CD4-positive, alpha-beta T cell treated with Interleukin-17A for 1 hour (primary cell): ENCODE measurements at places on chromosomes 13 and 19.
A peak's percentile ranks its signal among the peaks of the same experiment; 100 is the strongest.

DNA sequence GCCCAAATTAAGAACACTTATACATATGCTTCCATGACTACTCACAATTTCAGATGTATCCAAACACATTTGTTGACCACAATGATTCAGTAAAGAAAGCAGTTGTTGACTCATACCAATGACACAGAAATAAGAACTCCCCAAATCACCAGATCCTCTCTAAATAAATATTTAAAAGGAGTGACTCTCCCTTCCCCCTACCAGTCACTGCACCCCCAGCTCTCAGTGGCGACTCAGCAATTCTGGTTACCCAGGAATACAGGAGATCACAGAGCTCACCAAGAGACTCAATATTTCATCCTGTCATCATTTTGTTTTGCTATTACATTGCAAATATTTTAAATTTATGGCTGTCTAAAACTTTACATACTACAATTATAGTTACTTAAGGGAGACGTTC lies 131.5 kb downstream of the RGCC start:
- DNase-seq = no peak

DNA sequence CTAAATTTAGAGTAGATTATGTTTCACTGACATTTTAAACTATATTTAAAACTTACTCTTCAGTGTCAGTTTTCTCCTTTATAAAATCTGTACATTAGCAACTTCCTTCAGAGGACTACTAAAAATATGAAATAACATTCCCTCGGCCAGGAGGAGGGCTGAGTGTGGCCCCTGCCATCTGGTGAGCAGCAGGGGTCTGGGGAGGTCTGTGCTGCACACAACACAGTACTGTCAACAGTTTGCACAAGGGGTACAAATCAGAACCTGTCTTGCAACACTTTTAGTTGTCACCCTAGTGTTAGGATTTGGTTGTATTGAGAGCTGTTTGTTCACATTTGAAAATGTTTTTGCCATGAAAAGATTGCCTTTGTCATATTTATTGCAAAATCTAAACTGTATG lies 48.9 kb downstream of the TPP2 start:
- DNase-seq = no peak

DNA sequence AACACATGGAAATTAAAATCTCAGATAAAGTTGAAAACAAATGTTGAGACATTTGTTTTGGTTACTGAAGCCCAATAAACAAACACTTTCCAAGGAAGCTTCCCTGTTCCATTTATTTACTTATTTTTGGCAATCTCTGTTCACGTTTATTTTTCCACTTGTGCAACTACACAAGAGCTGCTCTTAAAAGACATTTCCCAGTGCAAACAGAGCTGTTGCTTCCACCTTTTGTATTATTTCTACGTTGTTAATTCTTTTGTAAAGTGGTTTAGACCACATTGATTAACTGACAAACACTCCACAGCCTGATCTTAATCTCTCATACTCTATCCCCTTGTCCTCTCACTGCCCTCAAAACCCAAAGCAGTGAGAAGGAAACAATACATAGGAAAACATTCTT lies 757.6 kb downstream of the LIG4 start:
- DNase-seq = no peak

DNA sequence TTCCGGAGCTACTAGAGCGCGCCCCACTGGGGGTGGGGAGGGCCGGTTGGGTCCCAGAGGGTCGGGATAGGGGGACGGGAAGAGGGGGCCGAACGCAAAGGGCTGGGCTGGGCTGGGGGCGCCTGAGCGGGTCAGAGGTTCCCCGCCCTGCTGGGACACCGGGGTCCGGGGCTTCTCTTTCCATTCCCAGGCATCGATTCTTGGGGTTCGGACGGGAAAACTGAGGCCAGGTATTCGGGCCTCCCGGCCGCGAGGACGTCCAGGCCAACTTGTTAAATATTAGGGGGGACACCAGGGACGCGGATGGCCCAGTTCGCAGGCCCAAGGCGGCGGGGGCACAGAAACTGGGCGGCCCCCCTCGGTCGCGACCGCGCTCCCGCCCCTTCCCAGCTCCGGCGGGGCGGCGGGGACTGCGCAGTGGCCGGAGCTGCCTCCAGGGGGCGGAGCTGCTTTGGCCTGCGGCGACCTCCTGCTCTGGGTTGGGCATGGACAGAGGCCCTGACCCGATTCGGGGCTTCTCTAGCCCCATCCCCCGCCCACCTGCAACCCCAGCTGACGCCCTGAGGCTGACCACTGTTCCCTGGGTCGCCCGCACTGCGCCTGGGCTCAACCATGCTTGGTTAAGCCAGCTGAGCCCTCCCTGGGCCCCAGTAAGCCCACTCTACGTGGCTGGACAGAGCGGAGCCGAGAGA lies 1.2 kb upstream of the KLF16 start:
- DNase-seq = peak; percentile 68

DNA sequence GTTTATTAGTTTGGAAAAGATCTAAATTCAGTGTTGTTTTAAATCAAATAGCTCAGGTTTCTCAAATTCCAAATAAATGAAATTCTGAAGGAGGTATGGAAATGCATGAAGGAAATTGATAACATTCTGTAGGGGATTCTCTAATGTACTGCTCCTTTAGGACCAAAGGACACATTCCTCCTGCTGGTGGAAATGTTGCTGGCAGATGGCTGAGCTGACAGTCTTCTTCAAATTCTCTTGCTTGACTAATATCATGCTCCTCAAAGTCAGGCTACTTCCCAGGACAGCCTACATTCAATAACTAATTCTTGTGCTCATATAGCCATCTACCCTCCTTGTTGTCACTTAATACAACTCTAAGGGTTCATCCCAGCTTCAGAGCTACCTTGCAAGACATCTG lies 1118.5 kb downstream of the PCDH9 start:
- DNase-seq = no peak

DNA sequence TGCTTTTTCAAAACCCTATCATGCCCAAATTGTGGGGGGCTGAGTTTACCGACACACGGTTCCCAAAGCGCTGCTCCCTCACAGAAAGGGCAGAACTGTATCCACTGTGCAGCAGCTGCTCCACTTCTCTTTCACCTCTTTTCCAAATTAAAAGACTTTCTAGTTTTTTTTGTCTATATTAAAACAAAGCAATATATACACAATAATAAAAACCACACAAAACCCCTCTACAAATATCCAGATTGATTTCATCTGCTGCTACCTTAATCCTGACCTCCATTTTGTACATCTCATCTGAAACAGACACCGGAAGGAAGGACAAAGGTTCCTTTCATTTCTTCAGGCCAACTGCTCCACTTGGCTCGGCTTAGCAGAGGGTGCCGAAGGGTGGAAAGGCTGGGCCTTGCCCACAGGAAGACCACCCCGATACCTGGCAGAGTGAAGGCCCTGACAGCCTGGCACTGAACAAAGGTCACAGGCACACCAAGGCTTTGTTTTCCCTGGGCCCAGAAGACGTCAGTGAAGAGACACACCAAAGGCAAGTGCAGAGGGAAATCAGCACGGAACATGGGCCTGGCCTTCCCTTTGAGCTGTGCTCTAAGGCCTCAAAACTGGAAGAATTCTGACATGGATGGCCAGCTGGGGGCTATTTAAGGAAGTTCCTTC lies 71.6 kb downstream of the LATS2 start:
- no peak for DNase-seq

DNA sequence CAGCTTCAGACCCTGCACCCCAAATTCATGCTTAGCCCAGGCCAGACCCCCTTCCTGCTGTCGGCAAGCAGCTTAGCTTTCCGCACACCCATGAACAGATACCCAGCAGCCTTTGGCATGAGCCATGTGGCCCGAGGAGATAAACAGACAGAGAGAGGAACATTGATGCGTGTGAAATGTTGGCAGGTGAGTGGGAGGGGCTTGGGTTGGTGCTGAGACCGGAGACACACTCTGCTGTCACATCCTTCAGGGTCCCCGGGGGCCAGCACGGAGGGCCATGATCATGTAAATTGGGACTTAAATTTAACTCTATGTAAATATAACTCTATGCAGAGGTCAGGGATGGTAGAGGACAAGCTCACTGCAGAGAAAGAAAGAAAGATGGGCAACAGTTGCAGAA lies 1.5 kb downstream of the CD22 start:
- DNase-seq = no peak

DNA sequence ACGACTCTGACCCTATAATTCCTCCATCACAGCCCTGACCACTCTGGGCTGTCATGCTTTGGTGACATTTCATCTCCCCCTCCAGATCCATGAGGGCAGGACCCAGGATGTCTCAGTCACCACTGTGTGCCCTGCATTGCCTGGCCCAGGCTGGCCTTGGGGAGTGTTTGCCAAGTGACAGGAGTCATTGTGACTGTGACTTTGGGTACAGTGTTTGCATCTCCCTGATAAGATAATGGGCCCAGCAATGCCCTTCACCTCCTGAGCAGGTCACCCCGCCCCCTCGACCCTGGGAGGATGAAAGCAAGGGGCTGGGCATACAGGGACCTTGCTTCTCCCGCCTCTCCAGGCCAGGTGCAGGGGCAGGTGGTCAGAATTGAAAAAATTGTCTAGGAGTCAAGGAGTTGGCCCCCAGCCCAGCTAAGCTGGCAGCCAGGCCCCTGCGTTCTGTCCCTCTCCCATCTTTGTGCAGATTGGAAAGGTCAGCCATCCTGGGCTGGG lies 5.9 kb upstream of the ATP4A start:
- no peak for DNase-seq

DNA sequence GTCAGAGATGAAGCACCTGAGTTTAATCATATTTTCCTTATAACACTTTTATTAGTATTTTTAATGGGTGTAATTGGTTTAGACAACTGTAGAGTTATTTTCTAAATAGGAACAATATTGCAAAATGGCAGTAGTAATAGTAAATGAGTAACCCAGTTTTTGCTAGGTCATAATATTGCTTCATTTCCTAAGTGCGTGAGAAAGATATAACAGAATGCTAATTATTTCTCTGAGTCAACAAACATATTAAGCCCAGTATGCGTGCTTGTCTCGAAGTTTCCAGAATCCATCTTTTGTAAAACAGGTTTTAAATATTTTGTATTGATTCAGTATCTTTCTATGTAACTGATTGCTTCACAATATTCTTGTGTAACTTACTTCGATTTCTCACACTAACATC lies 315.3 kb downstream of the MYO16 start:
- no peak for DNase-seq

GRCh38 chr13:41701676-41702075 lies 244.3 kb downstream of the RGCC start:
- DNase-seq = no peak

DNA sequence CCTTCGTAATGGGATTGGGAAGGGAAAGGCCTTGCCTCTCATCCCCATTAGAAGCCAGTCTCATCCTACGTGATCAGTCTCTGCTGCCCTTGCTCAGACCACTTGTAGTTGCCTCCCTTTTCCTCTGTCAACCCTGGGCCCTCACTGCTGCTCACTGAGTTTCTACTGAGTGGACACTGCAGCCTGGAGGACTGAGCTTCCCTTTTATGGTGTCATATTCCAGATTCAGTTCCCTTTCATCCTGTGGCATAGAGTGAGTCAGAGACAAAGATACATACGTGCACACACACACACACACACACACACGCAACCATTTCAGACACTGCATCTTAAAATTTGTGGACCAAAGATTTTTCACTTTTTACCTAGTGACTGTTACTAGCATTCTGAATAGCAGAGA lies 56.6 kb downstream of the COG3 start:
- no peak for DNase-seq

GRCh38 chr13:76512721-76513145 lies 373.5 kb downstream of the KCTD12 start:
- DNase-seq = no peak

DNA sequence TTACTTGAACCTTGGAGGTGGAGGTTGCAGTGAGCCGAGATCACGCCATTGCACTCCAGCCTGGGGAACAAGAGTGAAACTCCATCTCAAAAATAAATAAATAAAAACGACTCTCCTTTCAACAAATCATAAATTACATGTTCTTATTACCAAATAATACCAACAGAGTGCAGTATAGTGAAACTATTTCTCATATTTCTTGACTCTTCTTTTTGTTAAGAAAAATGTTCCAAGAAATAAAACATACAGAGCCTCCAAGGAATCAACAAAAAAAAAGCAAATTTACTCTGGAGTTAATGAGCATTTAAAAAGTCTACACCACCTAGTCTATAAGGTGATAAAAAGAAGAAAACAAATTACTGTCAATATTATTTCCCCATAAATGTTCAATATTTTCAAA lies 188.8 kb downstream of the KLF12 start:
- DNase-seq = no peak

- peak; percentile 34 for DNase-seq
These were observed 16.2 kb upstream of the PRODH2 start for GRCh38 chr19:35828692-35829301.

DNA sequence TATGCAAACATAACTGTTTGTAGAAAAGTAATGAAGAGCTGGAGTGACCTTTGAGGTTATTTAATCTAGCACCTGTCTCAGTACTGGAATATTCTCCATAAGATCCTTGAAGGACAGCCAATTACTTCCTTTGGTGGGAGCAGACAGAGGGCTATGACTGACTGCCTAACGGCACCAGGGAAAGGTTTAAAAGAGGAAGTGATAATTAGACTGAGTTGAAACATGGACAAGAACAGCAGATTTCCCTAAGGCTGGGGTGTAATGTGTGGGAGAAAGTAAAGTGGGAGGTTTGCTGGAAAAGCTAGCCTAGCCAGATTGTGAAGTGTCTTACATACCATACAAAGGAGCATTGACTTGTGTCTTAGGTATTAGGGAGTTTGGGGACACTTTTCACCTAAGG lies 191.3 kb upstream of the PCDH9 start:
- no peak for DNase-seq

DNA sequence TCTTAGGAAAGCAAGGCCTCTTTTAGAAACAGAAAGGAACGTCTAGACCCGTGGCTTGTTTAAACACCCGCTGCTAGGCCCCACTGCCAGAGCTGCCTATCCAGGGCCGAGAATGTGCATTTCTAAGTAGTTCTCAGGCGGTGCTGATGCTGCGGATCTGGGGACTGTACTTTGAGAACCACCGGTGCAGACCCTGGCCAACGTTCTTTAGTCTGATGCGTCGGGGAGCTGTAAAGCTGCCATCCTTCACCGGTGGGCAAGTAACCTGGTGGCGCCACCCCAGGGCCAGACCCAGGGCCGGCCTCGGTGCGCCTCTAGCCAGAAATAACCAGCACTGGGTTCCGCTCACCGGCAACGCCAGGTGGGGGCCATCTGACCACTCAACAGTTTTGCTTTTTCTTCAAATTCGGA lies 47.1 kb downstream of the TGDS start:
- no peak for DNase-seq

- DNase-seq = no peak
These were observed 32.2 kb upstream of the ZNF681 start for GRCh38 chr19:23790641-23791488.

DNA sequence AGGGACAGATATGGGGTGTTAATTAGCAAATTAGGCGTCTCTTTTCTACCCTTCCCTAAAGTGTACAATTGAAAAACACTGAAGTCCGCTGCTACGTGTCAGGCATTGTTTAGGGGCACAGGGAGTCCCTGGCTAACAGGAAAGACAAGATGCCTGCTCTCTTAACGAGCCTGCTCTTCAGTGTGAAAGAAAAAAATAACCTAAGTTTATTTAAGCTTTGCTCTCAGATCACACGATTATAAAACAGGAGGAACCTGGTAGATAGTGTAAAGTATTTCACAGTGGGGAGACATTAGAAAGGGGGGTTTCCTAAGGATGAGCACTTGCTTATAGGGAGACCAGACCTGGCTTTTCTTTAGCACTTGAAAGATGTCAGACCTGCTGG lies 38.7 kb downstream of the IGFL2 start:
- no peak for DNase-seq
